ENCODE measurements at places on chromosomes 12 and 14.

GRCh38 chr14:87566991-87567390 is 426.0 kb downstream of the GALC start:
- DNase-seq: no peak

DNA sequence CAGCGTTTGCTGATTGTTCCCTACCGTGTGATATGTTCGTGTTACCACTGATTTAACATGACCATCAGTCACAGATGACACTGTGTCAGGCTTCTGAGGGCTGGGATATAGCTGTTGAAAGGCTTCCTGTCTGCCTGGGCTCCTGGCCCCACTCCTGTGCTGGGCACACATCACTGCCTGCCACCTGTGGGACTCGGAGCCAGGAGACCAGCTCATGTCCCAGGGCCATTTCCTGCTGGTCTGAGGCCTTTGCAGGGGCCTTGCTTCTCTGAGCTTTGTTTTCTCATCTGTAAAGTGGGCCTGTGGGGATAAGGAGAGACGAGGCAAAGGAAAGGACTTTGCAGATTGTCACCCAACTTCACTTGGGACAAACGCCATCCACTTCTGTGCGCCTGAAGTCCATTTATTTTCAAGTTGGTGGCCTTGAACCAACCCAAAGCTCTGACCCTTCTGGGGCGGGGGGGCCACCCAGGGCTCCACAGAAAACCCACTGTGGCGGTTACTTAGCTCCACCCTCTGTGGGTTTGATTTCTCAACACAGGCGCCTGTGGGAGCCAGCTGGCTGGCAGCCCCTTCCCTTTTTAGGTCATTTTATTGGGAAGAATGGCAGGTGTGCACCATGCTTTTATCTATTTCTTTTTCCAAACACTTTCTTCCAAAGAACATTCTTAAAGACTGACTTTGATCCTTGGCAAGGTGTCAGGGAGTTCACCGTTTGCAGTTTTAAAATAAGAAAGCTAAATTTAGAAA is 54.1 kb downstream of the BEGAIN start:
- DNase-seq: no peak

DNA sequence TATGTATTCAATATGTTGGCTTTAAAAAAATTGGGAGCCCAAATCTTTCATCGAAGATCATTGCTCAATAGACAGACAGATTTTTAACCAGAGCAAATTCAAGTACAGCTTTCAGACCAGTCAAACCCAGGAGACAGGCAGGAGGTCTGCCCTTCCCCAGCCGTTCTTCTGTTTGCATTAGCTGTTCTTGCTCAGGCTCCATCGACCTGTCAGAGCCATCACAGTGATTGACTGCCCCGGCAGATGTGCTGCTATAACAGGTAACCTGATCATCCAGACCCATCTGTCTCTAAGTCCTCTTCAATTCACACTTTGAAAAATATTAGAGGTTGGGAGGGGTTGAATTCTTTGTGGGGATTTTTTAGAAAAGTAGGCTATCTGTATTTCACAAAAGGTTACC is 453.5 kb downstream of the FOXG1 start:
- no peak for DNase-seq

DNA sequence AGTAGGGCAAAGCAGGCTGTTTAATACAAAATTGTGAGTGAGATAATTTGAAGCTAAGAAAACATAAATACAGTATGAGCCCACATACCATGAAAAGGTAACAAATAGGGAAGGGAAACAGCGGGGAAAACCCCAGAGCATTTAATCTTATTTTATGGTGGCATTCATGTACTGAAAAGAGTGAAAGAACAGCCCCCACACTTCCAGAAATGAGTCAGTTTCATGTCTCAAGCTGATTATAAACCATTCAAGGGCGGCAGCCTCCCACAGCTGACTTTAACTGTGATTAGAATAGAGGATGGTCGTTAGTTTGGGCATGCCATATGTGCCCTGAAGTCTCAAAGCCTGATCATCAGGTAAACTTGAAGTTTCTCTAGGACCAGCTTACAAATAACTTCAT is 64.5 kb downstream of the FOXG1 start:
- no peak for DNase-seq

DNA sequence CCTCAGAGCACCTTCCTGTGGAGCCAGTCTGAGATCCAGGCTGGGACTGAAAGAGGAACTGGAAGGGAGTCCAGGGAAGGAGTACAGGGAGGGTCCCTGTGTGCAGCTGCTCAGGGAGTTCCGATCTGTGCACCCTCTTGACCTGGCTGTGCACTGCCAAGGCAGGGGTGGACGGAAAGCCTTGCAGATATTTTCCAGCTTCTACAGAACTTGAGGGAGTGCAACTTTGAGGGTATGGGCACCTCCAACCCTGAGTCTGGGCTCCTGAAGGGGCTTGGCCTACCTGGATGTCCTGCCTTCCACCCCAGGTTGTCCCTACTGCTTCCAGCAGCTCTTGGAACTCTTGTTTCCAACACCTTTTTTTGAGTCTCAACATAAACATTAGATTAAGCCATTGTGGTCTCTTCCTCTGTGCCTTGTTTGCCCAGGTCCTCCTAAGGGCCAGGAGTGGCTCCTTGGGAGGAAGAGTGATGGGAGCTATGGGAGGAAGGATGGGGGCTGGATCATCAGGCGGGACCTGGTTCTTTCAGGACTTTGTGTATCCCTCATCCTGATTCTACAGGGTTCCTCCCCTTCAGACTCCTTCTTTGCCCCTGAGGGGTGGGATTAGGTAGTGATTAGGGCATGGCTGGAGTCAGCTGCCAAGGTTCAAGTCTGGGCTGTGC is 3.5 kb downstream of the KRT7 start:
- DNase-seq: no peak

DNA sequence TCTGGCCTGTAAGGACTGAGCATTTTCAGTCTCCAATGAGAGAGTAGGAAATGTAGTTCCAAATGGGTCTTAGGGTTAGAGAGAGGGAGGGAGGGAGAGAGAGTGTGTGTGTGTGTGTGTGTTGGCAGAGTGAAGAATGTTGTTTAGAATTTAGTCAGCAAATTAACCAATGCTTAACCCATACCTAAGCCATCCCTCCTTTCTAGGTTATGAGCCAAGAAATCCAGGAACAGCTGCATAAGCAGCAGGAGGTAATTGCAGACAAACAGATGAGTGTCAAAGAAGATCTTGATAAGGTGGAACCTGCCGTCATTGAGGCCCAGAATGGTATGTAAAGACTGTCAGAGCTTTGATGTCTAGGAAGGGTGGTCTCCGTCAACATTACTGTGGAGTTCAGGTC is 56.9 kb downstream of the HSP90AA1 start:
- no peak for DNase-seq

DNA sequence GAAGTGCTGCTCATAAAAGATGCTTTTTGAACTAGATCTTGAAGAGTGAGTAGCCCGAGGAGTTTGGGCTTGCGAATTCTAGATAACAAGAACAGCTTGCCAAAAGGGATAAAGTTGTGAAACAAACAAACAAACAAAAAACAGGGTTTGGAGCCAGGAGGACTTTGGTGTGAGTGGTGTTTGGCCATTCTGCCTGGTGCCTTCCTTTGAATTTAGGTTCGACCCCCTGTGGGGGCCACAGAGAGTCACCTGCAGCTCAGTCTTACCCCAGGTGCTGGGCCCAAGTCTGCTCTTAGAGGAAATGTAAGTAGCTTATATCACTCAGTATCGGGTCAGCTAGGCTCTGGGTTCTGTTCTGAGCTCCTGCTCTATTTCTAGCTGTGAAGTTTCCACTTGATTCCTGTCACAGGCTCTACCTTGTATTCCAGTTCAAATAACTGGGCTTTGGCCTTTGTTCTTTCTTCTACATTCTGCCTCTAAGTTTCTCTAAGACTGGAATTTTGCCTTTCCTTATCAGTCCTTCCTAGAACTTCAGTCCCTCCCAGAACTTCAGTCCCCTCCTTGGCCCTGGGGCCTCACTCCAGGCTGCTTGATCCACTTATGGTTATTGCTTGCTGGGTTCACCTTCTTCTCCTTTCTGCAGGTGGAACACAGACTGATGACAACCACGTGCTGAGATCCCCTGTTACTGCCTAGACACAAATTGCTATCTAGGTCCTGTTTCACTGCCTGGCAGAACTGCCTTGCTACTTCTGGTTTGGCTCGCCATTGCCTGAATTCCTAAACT is 20.5 kb upstream of the DUSP6 start:
- no peak for DNase-seq

- DNase-seq: no peak
These were observed 37.0 kb downstream of the RPH3A start for GRCh38 chr12:112828541-112828940.

- no peak for DNase-seq
These were observed 62.5 kb upstream of the PTPRR start for GRCh38 chr12:70982991-70983390.

GRCh38 chr12:129550353-129550752 is 353.5 kb downstream of the TMEM132D start:
- DNase-seq: no peak

- DNase-seq: no peak
These were observed 41.6 kb downstream of the SFSWAP start for GRCh38 chr12:131752451-131752850.

DNA sequence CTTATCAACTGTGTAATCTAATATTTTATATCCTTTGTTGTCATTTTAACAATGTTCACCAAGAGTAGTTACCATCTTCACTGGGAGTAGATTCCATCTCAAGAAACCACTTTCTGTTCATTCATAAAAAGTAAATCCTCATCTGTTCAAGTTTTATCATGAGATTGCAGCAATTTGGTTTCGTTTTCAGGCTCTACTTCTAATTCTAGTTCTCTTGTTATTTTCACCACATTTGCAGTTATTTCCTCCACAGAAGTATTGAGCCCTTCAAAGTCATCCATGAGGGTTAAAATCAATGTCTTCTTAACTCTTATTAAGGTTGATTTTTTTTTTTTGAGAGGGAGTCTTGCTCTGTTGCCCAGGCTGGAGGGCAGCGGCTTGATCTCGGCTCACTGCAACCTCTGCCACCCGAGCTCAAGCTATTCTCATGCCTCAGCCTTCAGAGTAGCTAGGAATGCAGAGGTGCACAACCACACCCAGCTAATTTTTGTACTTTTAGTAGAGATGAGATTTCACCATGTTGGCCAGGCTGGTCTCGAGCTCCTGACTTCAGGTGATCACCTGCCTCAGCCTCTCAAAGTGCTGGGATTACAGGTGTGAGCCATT is 276.6 kb downstream of the ACSS3 start:
- no peak for DNase-seq

Data from stimulated activated CD4-positive, alpha-beta T cell treated with anti-CD3 and anti-CD28 coated beads, Interleukin-4, amount 100 ng/mL, for 1 hour (primary cell).